ENCODE measurements at places on chromosomes 1 and 21.

DNA sequence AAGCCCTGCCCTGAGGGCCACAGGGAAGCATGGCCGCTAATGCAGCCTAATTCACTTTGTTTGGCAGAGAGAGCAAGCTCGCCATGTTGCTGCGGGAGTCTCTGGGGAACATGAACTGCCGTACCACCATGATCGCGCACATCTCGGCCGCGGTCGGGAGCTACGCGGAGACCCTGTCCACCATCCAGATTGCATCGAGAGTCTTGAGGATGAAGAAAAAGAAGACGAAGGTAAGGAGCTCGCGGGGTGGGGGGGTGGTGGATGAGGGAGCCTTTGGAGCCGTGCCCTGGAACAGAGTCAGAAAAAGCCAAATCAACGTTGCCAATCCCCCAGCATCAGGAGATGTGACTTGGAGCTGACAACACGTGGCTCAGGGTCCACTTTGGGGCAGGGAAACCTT, 529.4 kb downstream of the KIF26B start:
- no peak for DNase-seq

DNA sequence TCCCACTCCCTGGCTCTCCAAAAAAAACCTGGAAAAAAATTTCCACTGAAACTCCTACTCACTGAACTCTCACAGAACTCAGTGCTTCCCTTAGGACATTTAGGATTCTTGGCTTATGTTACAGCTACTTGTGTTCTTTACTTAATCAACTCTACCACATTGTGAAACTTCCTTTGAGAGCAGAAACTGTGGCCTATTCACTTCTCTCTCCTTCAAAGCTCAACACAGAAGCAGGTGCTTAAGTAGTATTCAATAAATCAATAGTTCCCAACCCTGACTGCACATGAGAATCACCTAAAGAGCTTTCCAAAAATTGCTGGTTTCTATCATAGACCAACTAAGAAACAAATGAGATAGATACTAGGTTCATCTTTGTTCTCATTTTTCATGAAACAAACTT, 67.9 kb upstream of the DMRTA2 start:
- DNase-seq: no peak

DNA sequence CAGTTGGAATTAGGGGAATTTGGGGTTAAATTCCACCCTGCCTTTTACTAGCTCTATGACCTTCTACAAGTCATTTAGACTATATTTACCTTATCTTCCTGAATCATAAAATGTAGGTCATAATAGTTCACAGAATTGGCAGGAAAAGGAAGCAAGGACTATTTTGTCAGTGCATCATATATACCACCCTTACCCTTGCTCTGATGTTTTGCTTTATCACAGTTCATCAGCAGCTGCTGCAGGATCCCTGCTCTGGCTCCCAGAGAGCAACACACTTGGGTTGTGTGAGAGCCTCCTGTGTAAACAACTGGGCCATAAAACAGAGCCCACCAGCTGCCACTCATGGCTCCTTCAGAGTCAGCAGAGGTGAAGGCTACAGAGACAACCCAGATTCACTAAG, 631.6 kb upstream of the CAMK1G start:
- DNase-seq: no peak

DNA sequence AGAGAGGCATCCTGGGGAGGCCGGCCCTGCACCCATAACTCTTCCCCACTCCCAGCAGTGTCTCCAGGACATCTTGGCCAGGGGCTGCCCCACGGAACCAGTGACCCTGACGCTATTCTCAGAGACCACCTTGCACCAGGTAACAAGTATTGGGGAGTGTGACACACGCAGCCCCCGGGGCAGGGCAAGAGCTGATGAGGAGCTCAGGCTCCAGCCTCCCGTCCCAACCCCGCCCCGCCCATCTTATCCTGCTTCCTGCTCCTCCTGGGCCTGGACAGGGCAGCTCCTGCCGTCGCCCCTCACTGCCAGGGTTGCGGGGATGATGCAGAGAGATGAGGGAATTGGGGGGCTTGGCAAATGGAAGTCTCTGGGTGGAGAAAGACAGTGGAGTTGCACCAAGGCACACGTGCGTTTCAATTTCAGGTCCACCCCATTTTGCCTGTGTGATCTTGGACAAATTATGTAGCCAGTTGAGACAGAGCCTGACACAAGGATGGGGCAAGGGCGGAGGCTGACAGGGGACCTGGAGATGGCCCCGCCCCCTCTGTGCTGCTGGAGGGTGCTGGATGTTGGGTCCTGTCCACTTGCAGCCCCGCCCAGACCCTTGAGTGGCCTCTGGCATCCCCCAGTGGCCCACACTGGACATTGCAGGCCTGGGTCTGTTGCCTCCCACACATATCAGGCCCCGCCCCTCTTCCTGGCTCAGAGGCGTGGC, 10.7 kb downstream of the CLCNKA start:
- peak; percentile 77 for DNase-seq

GRCh38 chr1:163161841-163162240, 40.9 kb downstream of the RGS5 start:
- no peak for DNase-seq

GRCh38 chr1:221782477-221782876, 40.6 kb upstream of the DUSP10 start:
- peak; percentile 12 for DNase-seq

- no peak for DNase-seq
Observed at GRCh38 chr1:189237008-189237407, 1240.7 kb downstream of the BRINP3 start.

- no peak for DNase-seq
Observed at GRCh38 chr1:219331424-219331823, 157.7 kb downstream of the LYPLAL1 start.

- DNase-seq: no peak
Observed at GRCh38 chr1:177032434-177032833, 132.1 kb downstream of the ASTN1 start.

DNA sequence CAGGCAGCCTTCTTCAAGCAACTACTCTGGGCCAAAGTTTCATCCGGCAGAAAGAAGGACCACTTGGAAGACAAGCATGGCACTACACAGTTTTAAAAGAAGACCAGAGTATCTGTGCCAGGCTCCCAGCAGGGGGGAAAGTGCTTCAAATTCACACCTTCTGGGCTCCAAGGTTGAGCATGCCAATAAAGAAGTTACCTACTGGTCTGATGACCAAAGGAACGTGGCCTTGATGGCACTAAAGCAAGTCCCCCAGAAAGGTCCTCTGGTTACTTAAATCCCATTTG, 73.5 kb downstream of the CD46 start:
- no peak for DNase-seq

DNA sequence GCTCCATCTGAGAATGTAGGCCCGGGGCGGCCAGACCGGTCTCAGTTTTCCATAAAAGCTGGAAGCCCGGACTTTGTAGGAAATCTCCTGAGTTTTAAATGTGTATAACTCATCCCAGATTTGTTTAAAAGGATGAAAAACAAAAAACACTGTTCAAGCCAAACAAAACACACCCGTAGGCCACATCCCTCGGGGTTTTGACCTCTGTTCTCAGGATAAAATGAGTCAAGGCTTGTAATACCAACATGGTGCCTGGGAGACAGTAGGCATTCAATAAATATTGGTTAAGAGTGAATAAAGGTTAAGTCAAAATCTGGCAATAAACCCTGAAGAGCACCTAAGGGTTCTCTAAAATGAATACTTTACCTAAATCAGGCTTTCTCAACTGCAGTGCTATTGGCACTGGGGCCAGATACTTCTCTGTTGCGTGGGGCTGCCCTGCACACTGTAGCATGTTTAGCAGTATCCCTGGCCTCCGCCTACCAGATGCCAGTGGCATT, 55.0 kb downstream of the KAZN start:
- no peak for DNase-seq

DNA sequence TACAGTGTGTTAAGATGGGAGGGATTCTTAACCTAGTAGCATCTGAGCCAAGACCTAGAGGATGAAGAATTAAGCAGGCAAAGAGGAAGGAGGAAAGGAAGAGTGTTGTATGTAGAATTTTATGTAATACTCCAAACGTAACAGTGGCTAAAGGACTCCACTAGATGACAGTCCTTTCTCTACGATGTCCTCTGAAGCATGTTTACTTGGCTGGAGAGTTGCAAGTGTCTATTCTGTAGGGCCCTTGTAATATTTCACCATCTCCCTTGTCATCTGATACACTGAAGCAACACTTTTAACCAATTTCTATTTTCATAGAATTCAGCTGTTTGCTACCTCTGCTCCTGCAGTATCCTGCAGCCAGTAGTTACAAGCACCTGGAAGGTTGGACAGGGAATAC, 2.2 kb upstream of the YBX1 start:
- DNase-seq: no peak

DNA sequence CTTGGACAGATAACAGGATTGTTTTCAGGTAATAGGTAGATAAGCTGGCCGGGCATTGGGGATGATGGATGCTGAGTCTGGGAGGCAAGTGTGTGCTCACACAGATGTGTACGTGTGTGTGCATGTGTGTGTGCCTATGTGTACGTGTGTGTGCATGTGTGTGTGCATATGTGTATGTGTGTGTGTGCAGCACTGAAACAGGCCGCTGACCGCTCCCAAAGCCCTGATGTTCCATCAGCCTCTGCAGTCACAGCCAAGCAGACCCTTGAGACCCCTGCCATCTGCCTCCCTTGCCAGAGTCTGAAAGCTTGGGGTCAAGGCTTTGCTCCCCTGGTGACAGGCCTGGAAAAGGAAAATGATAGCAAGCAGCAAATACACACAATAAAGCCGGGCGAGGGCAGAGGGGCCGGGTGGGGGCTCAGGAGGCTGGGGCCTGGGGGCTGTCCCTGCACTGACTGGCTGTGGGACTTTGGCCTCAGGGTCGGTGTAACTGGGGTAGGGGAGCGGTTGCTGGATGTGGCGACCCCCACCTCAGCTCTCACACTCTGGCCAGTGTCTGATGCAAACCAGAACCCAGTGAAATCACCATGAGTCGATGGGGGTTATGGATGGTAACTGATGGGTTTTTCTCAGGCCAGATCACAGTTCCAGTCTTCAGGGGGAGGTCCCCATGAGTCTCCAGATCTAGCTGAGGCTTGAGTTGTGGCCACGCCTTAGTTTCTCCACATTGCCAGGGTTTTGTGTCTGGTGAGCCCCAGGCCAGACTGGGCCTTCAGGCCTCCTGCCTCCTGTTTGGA, 9.2 kb upstream of the TNFRSF8 start:
- no peak for DNase-seq

DNA sequence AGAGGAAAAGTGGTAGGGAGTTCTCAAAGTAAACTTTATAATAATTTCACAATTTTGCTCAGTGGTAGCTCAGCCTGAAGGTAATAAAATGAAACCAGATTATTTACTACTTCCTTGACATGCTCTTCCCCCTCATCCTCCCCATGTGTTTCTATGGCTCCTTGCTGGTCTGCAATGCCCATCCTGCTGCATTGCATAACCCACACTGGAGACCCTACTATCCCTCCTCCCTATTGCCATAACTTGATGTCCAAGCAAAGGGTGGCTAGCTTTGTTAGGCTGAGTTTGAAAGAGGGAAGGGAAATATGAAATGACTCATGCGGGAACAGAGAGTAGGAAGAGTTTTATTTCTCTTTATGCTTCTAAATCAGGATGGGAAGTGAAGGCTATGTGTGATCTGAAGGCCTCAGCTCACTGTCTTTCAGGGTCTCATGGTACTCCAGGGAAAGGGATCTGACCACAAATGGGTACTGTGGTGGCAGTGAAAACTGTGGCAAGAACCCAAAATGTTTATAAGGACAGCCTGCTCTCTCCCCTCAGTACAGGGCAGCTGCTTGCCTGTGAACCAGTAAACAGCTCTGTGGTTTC, 36.4 kb upstream of the HSD17B7 start:
- no peak for DNase-seq

GRCh38 chr1:37265156-37265555, 209.2 kb upstream of the ZC3H12A start:
- no peak for DNase-seq

DNA sequence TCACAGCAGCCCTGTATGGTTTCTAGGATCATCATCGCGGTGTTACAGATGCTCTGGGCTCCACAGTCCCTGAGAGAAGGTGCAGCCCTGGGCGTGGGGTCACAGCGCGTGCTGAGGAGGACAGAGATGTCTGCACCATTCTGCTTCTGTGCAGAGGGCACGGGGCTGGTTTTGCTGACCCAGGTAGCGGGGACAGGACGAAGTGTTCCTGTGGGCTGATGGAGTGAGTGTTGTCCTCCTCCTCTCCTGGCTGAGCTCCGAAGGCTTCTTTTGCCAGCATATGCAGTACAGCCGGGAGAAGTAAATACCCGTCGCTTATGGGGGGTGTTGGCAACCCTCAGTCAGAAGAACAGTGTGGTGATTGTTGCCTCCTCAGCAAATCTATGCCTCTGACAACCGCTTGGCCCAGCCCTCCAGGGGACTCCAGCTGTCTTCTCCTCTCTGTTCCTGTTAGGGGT, 101.5 kb downstream of the DDX20 start:
- DNase-seq: no peak

GRCh38 chr21:45300786-45301520, 13.3 kb upstream of the POFUT2 start:
- DNase-seq: no peak

GRCh38 chr21:46624050-46624449, 11.4 kb upstream of the PRMT2 start:
- no peak for DNase-seq

GRCh38 chr1:86155051-86155806, 1.3 kb downstream of the COL24A1 start:
- no peak for DNase-seq

DNA sequence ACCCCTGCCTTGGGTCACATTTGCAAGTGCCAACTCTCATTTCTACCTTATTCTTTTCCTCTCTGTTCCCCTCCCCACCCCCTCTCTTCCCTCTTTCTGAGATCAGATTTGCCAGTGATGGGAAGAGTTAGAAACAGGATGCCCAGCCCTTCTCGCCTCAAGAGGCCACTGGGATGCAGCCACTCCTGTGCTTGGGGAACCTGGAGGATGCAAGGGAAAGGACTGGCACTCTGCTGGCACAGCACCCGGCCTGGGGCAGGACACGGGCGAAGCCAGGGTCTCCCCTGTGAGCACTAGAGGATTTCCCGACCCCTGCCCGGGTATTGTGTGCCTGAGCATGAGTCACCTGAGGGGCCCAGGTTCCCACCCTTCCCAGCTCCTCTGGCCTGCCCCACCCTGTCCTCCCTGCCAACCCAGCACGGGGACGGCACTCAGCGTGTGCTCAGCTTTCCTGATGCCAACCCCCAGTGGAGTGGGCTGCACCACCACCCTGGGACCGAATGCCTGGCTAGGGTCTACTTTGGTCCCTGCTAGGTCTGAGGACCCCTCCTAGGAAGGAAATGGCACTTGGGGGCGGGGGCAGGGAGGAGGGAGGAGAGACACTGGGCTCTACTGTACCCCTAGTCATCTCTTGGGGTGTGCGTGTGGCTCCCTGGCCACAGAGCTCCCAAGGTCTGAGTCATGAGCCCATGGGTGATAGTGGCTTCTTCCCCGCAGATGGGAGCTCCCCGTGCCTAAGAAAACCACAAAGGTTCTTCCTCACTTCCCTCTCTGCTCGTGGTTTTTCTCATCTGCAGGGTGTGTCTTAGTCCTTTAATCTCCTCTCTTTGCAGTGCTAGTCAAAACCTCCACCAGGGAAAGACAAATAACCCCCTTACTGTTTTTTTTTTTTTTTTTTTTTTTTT, 12.4 kb downstream of the LMNA start:
- DNase-seq: peak; percentile 97

Data from HFFc6 (cell line).